ENCODE measurements at places on chromosomes 4 and X. TPM values are rescaled to one million over a fixed set of nuclear protein-coding genes. Genes with fewer than 3 reads are reported as not detected.

Gene NMU
- not detected for total RNA-seq

Gene EDNRA
- total RNA-seq = not detected

Gene FAM53A
- total RNA-seq = 2.5 TPM

Gene S100G
- not detected for total RNA-seq

Gene PDGFRA
- 0.47 TPM for total RNA-seq

Gene CLCN3
- total RNA-seq = 29.4 TPM

Gene CTAG1A
- not detected for total RNA-seq

Gene SPIN4
- total RNA-seq = 4.4 TPM

DNA sequence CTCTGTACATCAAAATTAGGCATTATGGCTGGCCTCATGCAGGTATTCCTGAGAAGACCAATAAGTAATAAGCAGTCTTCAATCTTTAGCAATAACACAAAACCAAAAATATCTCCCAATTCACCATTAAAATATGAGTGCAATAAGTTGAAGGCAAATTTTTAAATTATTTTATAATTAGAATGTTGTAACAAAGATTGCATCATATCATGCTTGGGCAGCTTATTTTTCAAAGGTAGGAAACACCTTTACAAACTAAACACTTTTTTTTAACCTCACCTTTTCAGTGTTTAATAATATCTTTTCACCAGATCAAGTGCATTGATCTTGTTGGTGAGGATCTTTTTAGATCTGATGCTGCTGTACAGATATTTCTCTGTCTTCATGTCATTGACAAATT lies 592.9 kb upstream of the PITX2 start:
- H3K27ac ChIP-seq = no peak overlapping the region
- no peaks in the 10 kb centered on the region for H3K4me1 ChIP-seq
- no peak for DNase-seq
- H3K27me3 ChIP-seq = no peaks in the 10 kb centered on the region
- no peaks in the 10 kb centered on the region for H3K36me3 ChIP-seq

- H3K4me1 ChIP-seq = no peaks in the 10 kb centered on the region
- H3K27me3 ChIP-seq = no peaks in the 10 kb centered on the region
- DNase-seq = no peak
Measured at GRCh38 chr4:174318829-174319764, 35.4 kb downstream of the CEP44 start.

GRCh38 chr4:169109035-169109675 lies 99.1 kb upstream of the CBR4 start:
- no peaks in the 10 kb centered on the region for H3K27me3 ChIP-seq
- DNase-seq = no peak
- H3K4me3 ChIP-seq = no peak overlapping the region
- H3K36me3 ChIP-seq = no peaks in the 10 kb centered on the region
- no peak overlapping the region for H3K27ac ChIP-seq

- no peaks in the 10 kb centered on the region for H3K36me3 ChIP-seq
- no peak for DNase-seq
- no peak overlapping the region for H3K4me3 ChIP-seq
- no peaks in the 10 kb centered on the region for H3K27me3 ChIP-seq
- H3K4me1 ChIP-seq = no peaks in the 10 kb centered on the region
- H3K27ac ChIP-seq = no peak overlapping the region
Measured at GRCh38 chr4:21271439-21272052, 571.3 kb downstream of the PACRGL start.
